A673 (cell line): ENCODE measurements at places on chromosomes 11 and 22.

- DNase-seq, result peak; percentile 68
Observed at GRCh38 chr11:46117842-46118241, 3.4 kb downstream of the PHF21A start.

GRCh38 chr22:39518996-39519680 lies 1.2 kb upstream of the ATF4 start:
- peak; percentile 62 for DNase-seq

- DNase-seq, result peak; percentile 49
Observed at GRCh38 chr11:105046898-105047579, 1.9 kb upstream of the CARD16 start.

- no peak for DNase-seq
Observed at GRCh38 chr11:29914203-29914930, 102.5 kb downstream of the KCNA4 start.

DNA sequence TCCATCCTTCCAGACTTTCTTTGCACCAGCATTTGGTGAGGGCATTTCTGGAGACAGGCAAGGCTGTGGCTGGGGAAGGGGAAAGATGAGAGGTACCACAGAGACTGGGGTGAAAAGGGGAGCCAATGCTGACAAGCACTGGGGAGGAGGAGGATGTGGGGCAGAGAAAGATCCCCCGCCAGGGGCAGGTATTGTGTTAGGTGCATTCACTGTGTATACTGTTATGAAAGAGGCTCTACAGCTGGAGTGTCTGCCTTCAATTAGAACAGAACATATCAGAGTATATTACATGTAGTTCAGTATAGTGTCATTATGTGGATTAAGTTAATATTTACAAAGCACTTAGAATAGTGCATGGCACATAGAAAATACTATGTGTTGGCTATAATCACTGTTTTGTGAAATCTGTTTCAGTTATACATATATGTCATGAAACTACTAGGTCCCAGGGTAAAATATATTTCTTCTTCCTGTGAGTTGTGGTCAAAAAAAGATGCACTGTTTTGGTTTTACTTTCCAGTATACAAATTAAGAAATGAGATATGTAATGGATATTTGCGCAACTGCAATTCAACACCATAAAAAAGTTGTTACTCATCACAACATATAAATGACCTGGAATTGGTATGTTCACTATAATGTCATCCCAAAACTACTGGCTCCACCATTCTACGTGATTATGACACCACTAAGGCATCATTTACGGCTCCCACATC lies 8.4 kb downstream of the MSANTD2 start:
- DNase-seq, result no peak

GRCh38 chr22:17132112-17132511 lies 11.0 kb upstream of the TMEM121B start:
- DNase-seq, result no peak

GRCh38 chr11:9601876-9602199 lies 28.4 kb downstream of the WEE1 start:
- no peak for DNase-seq

DNA sequence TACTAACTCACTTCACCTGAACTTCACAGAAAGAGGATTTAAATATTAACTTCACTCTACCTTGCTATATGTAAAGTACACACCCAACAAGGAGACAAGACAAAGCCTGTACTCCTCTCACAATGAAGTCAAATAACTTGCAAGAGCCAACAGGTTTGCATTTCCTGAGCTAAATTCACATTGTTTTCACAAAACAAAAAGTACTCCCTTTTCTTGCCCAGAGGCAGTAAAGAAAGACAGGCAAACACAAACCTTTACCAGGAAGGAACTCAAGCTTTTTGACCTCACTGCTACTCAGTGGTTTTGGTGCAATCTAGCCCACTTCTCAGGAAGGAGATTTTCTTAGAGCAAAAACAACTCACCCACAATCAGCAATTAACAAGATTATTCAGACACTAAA lies 15.7 kb downstream of the USP28 start:
- no peak for DNase-seq

DNA sequence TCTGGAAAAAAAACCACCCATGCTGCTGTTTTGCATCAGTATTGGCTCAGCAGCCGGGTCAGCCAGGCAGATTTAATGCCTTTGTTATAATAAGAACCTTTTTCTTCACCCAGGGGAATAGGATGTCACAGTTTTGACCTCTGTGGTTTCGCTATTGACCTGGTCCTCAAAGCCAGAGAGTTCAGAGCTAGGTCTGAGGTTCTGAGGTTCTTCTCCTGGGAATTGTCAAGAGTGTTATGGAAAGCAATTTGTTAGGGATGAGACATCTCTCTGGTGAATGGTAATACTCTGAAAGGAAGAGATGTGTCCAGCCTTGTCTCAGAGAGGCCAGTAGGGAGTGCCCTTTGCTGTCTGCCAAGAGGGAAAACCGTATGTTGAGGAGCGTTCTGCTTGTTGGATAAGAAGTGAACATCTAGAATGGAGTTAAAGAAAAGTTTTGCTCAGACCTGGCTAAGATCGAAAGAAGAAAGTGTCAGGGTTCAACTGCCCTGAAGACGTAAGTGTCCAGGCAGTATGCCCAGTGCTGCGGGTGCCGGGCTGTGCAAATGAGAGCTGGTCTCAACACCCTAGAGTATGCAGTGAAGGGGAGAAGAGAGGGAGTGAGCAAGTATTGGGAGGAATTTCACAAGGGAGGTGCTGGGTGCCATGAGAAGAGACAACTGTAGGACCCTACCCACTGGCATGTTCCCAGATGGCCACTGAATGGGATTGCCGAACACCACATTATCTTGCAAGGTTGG lies 150.9 kb upstream of the TTC12 start:
- DNase-seq, result no peak
